Fibroblast of skin of left quadriceps (primary cell): ENCODE measurements at places on chromosomes 1 and 21.

DNA sequence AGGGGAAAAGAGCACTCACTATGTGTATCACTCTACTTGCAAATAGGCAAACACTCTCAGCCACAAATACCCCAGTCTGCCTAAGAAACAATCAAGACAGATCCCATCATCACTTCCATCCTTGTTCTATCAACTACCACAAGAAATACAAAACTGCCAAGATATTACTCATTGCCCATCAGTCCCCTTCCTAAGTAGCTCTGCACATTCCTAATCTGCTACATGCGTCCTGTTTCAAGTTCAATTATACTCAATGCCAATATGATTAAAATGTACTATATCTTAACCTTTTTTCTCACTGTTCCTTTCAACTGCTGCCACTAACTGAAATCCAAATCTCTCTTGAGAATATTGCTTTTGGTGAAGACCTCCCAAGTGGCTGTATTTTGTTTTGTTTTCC, 1688.4 kb downstream of the PLA2G4A start:
- DNase-seq: no peak

GRCh38 chr1:55067022-55067778, 27.9 kb downstream of the PCSK9 start:
- DNase-seq: no peak

GRCh38 chr21:25453524-25453923, 153.8 kb downstream of the MRPL39 start:
- no peak for DNase-seq

- DNase-seq: no peak
Measured at GRCh38 chr21:32914424-32915039, 111.2 kb upstream of the OLIG2 start.

DNA sequence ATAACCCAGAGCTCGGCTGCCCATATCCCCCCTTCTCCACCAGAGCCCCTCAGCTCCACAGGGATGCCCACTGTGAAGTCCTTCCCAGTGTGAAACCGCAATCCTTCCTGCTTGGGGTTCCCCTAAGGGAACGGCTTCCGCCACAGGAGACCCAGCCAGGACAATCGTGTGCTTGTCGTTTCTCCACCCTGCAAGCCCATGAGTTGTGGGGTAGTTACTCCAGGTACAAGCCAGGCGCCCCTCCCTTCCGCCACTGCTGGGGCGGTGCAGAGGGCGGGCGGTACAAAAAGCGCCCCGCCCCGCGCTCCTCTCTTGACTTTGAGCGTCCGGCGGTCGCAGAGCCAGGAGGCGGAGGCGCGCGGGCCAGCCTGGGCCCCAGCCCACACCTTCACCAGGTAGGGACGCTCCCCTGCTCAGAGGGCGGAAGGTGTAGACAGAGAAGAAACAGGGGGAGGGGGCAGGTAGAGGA, at the start of gene TINAGL1:
TSS of gene TINAGL1 (plus strand) at position 315 of the 469 bp plus-strand sequence. CDS start 634 bp downstream, outside the sequence.
- DNase-seq: no peak

GRCh38 chr1:92314024-92314423, 15.2 kb downstream of the RPAP2 start:
- no peak for DNase-seq

- no peak for DNase-seq
Measured at GRCh38 chr1:16717336-16718098, 22.8 kb upstream of the RNU1-4 start.

- no peak for DNase-seq
Measured at GRCh38 chr1:181106022-181106312, 17.5 kb downstream of the IER5 start.

- DNase-seq: no peak
Measured at GRCh38 chr1:61142726-61143500, 60.6 kb downstream of the NFIA start.

DNA sequence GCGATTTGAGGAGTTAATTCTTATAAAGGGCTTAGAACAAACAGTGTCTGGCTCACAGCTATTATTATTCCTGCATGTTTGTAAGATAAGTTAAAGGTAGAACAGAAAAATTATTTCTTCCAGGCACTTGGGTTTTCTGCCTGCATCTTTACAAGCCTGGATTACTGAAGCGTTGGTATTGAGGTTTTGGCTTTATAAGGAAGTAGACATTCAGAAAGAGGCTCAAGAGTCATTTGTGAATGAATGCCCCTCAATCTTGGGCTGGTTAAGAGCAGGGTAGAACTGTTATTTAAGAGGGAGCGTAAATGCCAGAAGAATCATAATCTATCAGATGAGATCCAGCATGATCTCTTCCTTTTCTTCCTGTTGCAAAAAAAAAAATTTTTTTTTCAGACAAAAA, 77.3 kb upstream of the ARID1A start:
- DNase-seq: no peak

DNA sequence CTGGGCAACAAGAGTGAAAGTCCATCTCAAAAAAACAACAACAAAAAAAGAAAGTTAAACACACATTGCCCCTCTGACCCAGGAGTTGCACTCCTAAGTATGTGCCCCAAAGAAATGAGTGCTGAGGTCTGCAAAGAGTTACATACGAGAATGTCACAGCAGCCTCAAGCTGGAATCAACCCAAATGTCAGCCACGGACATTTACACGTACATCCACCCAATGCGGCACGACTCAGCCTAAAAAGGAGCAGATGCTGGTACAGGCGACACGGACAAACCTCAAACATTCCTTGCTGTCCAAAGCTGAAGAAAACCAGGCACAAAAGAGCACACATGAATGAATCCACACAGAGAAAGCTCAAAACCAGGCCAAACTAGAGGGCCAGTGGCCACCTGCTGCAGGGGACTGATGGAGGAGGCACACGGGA, 46.8 kb upstream of the ECE1 start:
- DNase-seq: no peak

DNA sequence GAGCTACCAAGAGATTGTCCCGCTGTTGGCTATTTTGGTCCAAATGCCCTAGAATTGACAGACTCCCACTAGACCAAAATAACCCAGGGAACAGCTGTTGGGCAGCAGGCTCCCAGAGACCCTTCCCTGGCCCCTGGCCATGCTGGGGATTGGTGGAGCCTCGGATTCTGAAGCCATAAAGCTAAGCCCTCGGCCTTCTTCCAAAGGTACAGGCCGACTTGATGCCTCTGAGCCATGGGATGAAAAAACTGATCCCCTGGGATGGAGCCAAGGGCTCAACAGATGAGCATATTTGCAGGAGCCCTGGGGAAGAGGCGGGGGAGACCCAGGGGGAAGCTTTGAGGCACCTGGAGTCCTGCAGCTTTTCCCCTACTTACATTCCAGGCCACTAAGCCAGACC, 1.0 kb upstream of the LRRC38 start:
- no peak for DNase-seq

- DNase-seq: no peak
Measured at GRCh38 chr1:228849011-228849541, 113.8 kb downstream of the RHOU start.

DNA sequence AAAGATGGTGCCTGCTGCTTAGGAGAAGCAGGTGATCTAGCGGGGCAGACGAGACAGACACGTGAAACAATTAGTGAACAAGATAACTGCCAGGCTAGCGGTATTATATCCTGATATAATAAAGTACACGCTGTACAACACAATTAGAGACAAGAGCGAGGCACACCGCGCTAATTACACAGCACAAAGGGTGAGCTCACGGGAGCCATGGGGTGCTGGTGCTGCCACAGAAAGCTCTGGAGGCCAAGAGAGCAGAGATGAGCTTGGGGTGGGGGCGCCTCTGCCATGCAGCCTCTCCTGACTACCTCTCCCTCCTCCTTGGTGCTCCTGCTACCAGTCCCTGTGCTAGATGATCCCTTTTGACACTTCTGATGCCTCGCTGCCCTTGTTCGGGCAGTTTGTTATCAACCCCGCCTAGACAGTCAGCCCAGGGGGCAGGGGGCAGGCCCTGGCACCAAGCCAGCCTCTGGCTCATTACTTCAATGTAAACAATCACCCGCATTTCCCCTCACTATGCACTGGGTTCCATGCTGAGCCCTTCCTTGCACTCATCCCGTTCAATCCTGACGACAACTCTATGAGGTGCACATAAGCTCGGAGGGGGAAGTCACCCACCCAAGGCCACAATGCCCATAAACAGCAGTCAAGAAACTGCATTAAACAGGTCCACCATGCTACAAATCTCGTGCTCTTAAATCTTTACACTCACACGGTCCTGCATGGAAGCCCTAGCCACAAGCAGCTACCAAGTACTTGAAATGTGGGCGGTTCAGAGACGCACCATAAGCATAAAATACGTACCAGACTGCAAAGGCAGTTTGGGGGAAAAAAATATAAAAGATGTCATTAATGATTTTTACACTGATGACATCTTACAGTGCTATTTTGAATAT, 103.0 kb downstream of the SSBP3 start:
- no peak for DNase-seq
